ENCODE measurements at places on chromosomes 2 and 18.

- H3K4me3 ChIP-seq, result no peak overlapping the region
Observed at GRCh38 chr18:57094175-57094574, 52.7 kb upstream of the BOD1L2 start.

DNA sequence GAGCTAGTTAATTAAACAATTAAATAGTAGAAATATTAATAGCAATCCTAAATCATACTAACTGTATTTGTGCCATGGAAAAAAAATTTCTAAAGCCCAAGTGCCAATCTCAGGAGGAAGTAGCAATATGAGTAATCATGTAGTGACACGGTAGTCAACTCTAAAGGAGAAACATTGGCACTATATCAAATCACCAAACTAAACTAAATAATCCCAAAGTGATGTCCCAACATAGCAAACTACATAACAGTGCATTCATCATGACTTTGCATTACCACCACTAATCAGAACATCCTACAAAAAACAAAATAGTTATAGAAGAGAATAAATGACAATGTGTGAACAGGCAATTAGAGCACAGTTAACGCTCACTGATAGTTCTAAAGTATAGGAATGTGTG, 195.1 kb downstream of the EXOC6B start:
- H3K27me3 ChIP-seq, result peaks cover 2% of the 10 kb centered on the region
- no peak overlapping the region for H3K4me3 ChIP-seq
- peaks cover 13% of the 10 kb centered on the region for H3K4me1 ChIP-seq
- no peak for DNase-seq
- H3K36me3 ChIP-seq, result no peaks in the 10 kb centered on the region

DNA sequence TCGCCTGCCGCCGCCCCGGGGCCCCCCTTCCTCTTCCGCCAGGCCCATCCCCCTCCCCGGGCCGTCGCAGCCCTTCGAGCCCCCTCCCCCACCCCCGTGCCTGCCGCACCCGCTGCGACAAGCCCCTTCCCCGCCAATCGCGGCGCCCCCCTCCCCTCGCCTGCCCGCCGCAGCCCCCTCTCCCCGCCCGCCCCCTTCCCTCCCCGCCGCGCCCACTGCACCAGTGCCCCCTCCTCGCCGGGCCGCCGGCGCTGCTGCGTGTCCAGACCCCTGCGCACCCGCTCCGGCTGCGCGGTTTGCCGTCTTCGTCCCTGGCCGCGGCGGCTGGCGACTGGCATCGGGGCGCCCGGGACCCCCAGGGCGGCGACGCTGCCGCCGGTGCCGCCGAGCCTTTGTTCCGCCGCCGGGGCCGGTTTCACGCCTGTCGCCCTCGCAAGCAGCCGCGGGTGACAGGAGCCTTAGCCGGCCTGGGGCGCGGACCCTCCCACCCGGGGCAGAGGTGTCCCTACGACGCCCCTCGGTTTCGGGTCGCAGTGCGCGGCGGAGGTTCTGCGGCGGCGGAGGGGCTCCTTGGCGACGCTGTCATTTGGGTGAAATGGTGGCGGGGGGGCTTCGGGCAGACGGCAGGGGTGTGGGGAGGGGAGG, 18.1 kb downstream of the GPC1 start:
- DNase-seq, result no peak
- H3K27ac ChIP-seq, result no peak overlapping the region
- H3K36me3 ChIP-seq, result no peaks in the 10 kb centered on the region
- peaks cover 60% of the 10 kb centered on the region for H3K4me1 ChIP-seq

- no peaks in the 10 kb centered on the region for H3K27me3 ChIP-seq
- H3K4me1 ChIP-seq, result no peaks in the 10 kb centered on the region
- DNase-seq, result no peak
- no peak overlapping the region for H3K27ac ChIP-seq
Observed at GRCh38 chr18:11826836-11827235, 24.4 kb upstream of the CHMP1B start.

DNA sequence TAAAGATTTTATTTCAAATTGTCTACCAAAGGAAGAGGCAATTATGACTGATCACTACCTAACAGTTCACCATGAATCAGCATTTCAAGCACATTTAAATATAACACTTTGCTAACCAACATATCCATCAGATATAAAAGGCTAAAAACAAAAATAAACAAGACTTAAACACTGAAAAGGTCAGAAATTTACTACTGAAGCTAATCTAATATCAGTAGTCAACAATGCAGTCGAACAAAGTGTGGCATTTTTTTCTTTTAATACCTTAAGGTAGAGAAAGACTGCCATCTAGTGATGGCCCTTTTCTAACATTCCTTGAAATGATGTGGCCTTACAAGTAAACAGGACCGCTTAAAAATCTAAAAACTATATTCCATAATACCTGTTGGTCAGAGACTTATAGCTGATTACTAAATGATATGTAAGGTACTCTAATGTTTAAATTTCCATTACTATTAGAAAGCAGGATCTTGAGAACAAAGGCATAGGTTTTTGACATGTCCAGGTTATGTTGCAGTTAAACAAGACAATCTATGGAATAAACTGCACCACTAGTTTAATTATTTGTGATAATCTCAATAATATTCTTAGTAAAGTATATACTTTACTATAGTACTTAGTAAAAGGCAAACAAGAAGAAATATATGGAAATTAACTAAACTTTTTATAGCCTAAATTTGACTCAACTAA, 80.0 kb downstream of the EXOC6B start:
- no peak overlapping the region for H3K4me3 ChIP-seq
- H3K36me3 ChIP-seq, result no peaks in the 10 kb centered on the region
- no peak for DNase-seq

GRCh38 chr2:136057023-136057801, 60.7 kb downstream of the CXCR4 start:
- no peaks in the 10 kb centered on the region for H3K4me1 ChIP-seq
- H3K27ac ChIP-seq, result no peak overlapping the region
- no peaks in the 10 kb centered on the region for H3K36me3 ChIP-seq
- H3K4me3 ChIP-seq, result no peak overlapping the region

GRCh38 chr2:240290432-240291336, 144.8 kb upstream of the GPC1 start:
- H3K36me3 ChIP-seq, result no peaks in the 10 kb centered on the region
- peaks cover 12% of the 10 kb centered on the region for H3K4me1 ChIP-seq
- no peaks in the 10 kb centered on the region for H3K27me3 ChIP-seq
- no peak overlapping the region for H3K4me3 ChIP-seq

GRCh38 chr18:21997207-21998143, 171.9 kb upstream of the GATA6 start:
- no peak overlapping the region for H3K4me3 ChIP-seq
- peaks cover 4% of the 10 kb centered on the region for H3K4me1 ChIP-seq
- DNase-seq, result no peak

DNA sequence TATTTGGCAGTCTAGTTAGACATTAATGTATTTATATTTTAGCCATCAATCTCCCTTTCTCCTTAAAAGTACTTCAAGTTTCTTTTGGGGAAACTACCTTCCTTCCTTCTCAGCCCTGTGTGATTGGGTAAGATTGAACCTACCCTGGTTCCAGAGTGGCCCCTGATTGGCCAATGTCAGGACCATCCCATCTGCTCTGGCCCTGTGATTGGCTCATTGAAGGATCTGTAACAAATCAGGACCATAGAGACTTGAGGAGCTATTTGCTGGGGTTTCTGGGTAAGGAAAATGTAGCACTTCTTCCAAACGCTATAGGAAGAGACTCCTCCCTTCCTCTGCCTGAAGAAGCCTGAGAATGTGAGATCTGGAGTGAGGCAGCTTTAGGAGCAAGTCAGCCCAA, 59.3 kb downstream of the AQP4 start:
- H3K27me3 ChIP-seq, result peaks cover 8% of the 10 kb centered on the region
- H3K4me1 ChIP-seq, result no peaks in the 10 kb centered on the region
- H3K36me3 ChIP-seq, result no peaks in the 10 kb centered on the region

DNA sequence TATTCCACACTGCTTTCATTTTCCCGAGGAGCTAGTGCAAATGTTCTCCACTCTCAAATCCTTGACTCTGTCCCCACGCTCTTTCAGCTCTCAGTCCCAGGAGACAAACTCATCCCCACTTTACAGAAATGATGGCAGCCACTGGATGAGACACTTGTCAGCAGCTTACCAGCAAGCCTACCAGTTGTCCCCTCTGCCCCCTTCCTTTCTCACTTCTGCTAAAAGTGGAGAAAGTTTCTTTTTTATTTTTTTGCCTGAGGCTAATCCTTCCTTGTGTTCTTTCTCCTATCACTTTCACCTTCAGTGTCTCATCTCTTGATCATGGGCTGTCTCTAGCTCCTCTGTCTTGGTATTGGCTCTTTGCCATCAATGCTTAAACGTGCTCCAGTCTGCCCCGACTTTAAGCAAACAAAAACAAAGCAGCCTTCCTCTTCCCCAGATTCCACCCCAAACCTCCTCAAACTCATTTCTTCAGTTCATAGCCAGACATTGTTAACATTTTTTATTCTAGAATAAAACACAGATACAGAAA, 64.5 kb downstream of the TTC32 start:
- H3K36me3 ChIP-seq, result no peaks in the 10 kb centered on the region
- peaks cover 10% of the 10 kb centered on the region for H3K4me1 ChIP-seq
- H3K27ac ChIP-seq, result peak overlapping the region; percentile 21
- no peak overlapping the region for H3K4me3 ChIP-seq

DNA sequence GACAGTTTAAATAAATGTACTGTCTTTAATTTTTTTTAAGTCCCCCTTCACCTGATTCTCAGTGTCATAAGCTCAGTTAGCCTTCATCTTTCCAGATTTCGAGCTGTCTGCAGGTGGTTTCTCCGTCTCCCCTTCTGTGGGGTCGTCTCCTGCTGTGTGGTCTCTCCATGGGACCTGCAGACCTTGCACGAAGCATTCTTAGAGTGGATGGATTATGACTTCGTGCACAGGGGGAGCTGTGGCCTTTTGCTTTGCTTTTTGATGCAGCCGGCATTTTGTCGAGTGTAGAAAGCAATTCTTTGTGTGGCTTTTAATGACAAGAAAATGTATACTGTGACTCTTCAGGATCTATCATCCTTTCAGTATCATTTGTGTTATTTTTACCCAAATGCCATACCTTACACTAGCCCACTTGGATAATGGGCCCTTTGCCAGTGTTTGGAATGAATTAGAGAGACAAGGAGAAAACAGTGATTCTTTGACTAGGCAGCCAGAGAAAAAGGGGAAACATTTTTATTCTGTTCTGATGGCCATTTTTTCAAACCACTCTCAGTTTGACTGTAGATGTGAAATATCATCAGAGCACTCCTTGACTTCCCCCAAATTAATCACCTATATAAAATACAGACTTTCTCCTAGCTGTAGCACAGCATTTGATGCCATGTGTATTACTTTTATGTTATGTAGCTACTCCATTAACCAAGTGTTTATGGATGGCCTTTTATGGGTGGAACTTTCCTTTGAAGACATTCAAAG, 54.3 kb downstream of the ITGA6 start:
- H3K36me3 ChIP-seq, result no peaks in the 10 kb centered on the region
- DNase-seq, result no peak
- no peaks in the 10 kb centered on the region for H3K27me3 ChIP-seq
- H3K4me1 ChIP-seq, result peaks cover 23% of the 10 kb centered on the region
- no peak overlapping the region for H3K4me3 ChIP-seq
- H3K27ac ChIP-seq, result no peak overlapping the region

GRCh38 chr2:42961961-42962360, 169.6 kb upstream of the HAAO start:
- no peak for DNase-seq
- peak overlapping the region; percentile 62 for H3K27ac ChIP-seq
- H3K4me3 ChIP-seq, result no peak overlapping the region

DNA sequence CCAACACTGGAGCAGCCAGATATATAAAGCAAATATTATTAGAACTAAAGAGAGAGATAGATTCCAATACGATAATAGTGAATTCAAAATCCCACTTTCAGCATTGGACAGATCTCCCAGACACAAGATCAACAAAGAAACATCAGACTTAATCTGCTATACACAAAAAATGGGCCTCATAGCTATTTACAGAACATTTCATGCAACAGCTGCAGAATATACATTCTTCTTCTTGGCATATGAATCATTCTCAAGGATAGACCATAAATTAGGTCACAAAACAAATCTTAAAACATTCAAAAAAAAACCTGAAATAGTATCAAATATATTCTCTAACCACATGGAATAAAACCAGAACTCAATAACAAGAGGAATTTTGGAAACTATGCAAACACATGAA, 23.8 kb upstream of the BAZ2B start:
- no peak for DNase-seq
- H3K4me1 ChIP-seq, result peaks cover 15% of the 10 kb centered on the region

- no peak overlapping the region for H3K27ac ChIP-seq
- DNase-seq, result no peak
- peaks cover 39% of the 10 kb centered on the region for H3K27me3 ChIP-seq
- no peaks in the 10 kb centered on the region for H3K4me1 ChIP-seq
Observed at GRCh38 chr2:16614314-16614860, 51.2 kb downstream of the CYRIA start.

- no peak overlapping the region for H3K27ac ChIP-seq
- no peak for DNase-seq
- peaks cover 47% of the 10 kb centered on the region for H3K27me3 ChIP-seq
- H3K36me3 ChIP-seq, result no peaks in the 10 kb centered on the region
- H3K4me3 ChIP-seq, result no peak overlapping the region
- H3K4me1 ChIP-seq, result no peaks in the 10 kb centered on the region
Observed at GRCh38 chr2:203973000-203973399, 36.4 kb downstream of the ICOS start.

DNA sequence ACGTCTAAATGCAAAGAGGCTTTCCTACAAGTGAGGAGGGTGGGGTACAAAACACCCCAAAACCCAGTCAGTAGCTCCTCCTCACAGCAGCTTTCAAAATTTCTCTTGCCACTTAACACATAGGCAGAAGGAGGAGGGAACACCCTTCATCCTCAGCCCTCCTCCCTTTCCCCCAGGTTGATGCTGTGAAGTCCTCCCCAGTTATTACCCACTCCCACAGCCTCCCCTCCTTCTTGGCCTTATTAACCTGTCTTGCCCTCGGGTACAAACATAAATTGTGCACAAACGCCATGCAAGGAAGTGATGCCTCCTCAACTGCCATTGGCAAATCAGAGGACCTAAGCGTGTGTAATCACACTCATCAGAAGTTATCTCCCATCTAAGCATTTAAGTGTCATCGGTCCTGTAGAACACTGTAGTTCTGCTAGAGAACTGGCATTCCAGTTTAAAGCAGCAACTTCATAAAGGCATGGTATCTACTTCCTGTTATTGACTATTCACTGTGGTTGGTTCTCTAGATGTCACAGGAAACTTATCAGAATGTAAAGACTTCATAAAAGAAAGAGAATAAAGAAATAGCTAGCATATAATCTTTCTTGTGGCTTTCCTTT, at the start of gene DSC1:
TSS of gene DSC1 (minus strand) at position 32 of the 611 bp plus-strand sequence. CDS start 262 bp downstream, outside the sequence.
- no peaks in the 10 kb centered on the region for H3K4me1 ChIP-seq
- peaks cover 19% of the 10 kb centered on the region for H3K27me3 ChIP-seq
- no peaks in the 10 kb centered on the region for H3K36me3 ChIP-seq
- DNase-seq, result no peak
- no peak within 1 kb of the TSS for H3K4me3 ChIP-seq

GRCh38 chr2:108377401-108377800, 353 bp upstream of the SULT1C4 start:
- no peak for DNase-seq
- no peaks in the 10 kb centered on the region for H3K36me3 ChIP-seq
- peaks cover 53% of the 10 kb centered on the region for H3K4me1 ChIP-seq
- H3K4me3 ChIP-seq, result peak overlapping the region; percentile 63
- peak overlapping the region; percentile 95 for H3K27ac ChIP-seq
